EL (cell line): ENCODE measurements at places on chromosomes 6 and 20.
A peak's percentile ranks its signal among the peaks of the same experiment; 100 is the strongest.

DNA sequence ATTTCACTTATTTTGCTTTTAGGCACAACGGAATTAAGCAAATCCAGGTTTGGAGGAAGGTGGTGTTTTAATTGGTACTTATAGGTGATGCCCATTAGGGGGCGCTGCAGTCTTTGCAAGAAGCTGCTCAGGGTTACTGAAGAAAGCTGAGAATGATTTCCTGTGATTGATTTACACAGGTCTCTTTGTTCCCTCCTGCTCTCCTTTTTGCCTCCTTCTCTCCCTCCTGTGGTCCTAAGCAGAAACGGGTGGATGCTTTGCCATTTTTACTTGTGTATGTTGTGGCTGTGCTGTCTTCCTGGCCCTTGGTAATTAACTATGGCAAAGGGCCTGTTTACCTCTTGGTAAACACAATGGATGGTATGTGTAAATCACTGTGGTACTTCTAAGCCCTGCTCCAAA lies 97.8 kb downstream of the ANKS1A start:
- peak; percentile 73 for DNase-seq

DNA sequence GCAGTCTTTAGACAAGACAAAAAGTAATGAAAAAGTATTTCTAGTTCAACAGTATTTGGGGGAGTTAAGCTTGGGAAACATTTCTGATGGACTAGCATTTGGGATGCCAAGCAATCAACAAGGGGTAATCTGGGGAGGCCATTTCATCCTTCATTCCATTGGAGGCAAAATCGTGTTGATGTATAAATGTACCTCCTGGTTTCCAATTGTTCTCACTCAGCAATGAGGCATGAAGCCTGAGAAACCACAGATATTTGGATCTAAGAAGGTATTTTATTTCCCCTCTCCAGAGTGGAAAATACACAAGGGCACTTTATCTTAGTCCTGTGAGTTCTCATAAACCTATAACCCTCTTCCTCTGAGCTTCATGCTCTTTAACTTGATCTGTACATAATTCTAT lies 68.2 kb downstream of the TBX18 start:
- DNase-seq, result no peak

DNA sequence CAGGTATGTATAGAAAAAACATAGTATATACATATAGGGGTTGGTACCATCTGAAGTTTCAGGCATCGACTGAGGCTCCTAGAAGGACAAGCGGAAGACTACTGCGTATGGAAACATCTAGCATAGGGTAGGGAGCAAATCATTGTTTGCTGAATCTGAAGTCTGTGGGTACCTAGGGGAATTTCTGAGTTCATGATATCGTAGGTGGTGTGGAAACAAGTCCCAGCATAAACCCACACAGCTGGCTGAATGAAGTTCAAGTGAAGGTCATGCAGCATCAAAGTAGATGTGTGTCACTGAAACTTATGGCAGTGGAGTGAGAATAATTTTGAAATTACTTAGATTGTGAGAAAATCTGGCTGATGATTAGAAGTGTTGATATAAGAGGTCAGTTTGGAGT lies 39.4 kb downstream of the MAP7 start:
- no peak for DNase-seq

DNA sequence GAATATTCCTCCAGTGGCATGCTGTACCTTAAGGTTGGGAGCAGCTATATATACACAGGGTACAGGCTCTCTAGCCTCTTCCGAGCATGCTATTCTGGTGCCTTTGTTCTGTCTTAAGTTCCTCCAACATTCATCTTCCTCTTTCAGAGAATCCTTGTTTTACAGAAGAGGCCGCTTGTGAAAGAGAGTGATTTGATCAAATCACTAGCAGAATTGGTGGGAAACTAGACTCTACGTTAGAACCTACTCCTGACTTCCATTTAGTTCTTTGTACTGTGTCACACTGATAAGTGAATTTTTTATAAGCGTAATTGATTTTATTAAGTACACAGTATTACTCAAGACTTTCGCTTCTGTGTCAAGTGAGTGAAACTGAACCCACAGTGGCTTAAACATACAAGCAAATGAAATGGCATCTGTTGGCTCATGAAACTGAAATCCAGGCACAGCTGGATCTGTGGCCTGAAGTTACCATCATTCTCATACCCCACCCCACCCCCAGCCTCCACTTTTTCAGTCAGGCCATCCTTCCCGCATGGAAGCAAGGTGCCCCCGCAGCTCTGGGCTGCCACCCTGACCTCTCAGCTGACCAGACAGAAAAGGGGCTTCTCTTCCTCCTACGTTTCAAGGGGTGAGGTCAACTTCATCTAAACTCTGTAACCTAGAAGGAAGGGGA lies 102.3 kb downstream of the RPP40 start:
- no peak for DNase-seq

- peak; percentile 65 for DNase-seq
Measured at GRCh38 chr20:34954904-34955230, 739 bp downstream of the GSS start.

DNA sequence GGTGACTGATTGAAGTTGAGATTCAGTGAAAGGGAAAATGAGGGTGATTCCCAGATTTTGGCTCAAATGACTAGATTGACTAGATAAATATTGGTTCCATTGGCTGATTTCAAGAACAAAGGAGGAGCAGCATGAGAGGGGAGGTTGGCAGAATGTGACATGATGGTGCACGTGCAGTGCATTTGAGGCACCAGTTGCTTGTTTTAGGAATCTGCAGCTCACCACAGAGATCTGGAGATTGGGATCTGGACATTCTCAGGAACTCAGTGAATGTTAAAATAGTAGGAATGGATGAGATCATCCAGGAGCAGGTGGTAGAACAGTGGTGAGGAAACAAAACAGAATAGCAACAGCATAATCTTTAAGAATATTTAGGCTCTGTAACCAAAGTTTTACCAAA lies 496.3 kb downstream of the DHX35 start:
- no peak for DNase-seq

GRCh38 chr20:47202733-47203667 lies 153.5 kb downstream of the ZMYND8 start:
- no peak for DNase-seq

DNA sequence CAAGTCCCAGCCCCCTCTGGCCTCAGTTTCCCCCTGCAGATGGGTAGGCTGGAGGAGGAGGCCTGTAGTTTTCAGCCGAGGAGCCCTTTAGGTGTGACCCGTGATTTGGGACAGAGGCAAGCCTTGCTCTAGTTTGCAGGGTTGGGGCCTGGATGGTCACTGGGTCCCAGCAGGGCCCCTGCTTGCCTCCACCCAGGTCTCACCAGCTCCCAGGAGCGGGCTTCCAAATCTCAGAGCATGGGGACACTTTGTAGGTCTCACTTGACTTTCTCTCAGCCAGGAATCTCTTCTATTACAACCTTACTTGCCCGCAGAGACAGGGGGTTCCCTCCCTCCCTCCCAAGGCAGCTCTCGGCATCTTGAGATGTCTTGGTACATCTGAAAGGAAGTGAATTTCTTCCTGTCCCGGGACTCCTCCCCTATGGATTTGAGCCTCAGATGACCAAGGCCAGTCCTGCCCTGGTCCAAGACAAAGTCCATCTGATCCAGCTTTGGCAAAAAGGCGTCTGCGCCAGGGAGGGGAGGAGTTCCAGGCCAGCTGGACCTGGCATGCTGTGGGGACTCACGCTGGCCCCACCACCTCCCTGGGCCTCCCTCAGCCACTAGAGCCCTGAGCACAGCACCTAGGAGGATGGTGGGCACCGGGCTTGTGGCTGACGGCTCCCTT lies 47.4 kb downstream of the SRC start:
- no peak for DNase-seq

DNA sequence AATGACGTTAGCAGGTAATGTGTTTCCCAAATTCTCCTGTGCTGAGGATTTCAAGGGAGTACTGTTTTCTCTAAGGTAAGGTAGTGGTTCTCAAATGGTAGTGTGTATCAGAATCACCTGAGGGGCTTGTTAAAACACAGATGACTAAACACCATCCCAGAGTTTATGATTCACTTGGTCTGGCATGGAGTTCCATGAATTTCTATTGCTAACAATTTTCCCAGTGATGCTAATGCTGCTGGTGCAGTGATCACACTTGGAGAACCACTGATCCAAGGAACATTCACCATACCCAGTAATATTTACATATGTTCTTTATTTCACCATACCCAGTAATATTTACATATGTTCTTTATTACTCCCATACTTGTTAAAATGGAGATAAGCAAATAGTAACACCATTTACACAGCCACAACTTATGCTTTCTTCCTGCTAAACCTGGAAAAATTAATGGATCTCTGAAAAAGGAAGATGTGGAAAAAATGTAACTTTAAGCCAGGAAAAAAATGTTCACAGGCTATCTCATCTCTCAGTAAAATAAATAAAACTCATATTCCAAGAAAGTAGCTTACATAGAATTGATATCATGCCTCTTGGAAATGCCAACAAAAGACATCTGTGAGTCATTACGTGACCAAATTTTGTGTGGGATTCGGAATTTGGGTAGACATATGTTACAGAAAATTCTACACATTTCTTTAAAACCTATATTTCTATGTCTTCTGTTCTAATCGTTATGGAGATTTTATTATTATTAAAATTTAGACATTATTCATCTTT lies 129.5 kb downstream of the MMUT start:
- no peak for DNase-seq

DNA sequence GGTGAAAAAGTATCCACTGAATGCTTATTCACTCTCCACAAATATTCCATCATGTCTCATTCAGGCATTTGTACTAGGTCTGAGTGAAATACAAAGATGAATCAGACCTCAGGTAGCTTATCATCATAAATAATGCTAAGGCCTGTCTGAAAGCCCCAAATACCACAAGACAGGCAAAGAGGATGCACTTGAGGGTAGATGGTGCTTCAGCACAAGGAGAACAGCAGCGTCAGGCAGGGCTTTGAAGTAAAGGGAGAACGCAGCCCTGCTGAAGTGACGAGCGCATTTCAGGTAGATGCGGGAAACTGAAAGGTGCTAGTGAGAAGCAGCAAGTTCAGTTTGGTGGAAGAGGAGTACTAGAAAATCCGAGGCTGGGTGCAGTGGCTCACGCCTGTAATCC lies 38.7 kb downstream of the MAP3K5 start:
- no peak for DNase-seq

GRCh38 chr20:46253391-46253790 lies 54.9 kb downstream of the CDH22 start:
- peak; percentile 14 for DNase-seq

DNA sequence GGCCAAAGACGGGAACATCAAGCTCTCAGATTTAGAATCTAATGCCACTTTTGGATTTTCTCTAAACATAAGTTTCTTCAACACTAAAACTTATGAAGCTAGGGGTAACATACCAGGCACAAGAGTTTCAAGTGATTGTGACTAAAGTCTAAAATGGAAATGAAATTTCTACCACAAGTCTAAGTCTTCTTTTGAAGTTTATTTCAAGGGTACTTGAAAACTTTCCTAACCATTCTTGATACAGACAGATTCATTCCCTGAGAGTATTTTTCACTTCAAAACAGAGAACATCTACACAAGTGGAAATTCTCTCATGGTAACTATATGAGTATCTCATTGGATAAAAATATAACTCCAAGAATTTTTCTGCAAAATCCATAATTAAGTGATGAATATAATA lies 56.2 kb downstream of the BTBD9 start:
- DNase-seq, result no peak

GRCh38 chr20:49690899-49691620 lies 22.6 kb downstream of the B4GALT5 start:
- peak; percentile 51 for DNase-seq

DNA sequence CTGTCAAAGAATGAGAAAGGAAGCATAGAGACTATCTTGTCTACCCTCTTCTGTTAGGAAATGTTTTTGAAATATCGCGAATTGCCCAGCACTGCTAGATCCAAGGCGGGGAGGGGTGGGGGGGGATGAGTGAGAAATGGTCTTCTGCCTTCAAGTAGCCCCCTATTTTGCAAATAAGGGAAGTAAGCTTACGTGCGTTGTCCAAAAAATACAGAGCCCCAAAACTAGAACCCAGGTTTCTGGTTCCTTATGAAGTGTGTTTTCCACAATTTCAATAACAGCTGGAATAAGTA lies 923 bp upstream of the ILRUN start:
- no peak for DNase-seq

GRCh38 chr6:170269151-170269845 lies 21.6 kb downstream of the DLL1 start:
- DNase-seq, result no peak

DNA sequence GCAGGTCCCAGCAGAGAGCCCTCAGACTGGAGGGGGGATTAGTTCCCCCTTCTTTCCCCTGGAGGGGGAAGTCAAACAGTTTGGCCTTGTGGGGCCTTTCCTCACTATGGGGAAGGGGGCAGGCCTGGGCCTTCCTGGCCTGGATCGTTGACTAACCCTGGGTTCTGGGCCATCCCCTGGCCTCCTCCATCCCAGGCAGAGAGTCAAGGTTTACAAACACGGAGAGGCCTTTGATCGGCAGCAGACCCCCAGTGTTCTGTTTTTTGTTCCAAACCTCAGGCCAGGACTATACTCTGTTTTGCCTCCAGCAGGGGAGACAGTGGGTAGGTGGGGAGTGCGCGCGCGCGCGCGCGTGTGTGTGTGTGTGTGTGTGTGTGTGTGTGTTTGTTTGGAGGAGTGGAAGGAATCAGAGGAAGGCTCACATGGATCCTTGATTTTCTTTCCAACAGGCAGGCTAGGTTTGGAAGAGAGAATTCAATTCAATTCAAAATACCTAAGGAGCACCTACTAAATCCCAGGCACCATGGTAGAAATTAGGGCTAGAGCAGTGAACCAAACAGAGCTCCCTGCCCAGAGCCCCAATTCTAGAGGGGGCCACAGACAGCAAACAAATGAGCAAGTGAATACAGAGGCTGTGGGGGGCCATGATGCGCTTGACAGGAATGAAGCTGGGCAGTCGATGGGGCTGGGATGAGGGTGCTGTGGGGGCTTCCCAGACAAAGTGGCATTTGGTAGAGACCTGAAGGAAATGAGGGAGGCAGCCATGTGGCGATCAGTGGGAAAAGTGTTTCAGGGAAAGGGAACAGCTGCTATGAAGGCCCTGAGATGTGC lies 14.8 kb downstream of the TP53RK start:
- DNase-seq, result no peak

DNA sequence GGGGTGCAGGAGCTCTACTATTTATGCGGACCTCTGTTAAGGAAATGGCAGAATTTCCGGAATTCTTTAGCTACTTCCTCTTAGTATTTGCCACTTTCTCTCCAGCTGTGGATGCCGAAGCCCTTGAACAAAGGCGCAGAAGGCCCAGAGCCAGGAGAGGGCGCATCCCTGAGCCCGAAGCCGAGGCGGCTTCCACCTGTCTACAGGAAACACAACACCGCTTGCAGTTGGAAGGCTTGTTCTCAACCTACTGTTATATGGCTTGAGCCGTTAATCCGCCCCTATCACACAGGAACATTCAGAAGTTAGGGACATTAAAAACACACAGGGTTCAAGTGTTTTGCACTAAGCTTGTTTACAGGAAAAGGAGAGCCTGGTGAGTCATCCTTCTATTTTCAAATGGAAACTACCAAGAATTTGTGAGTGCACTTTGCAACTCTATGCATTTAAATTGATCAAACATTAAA lies 417.1 kb downstream of the BCKDHB start:
- DNase-seq, result no peak
